CD4-positive, alpha-beta T cell treated with Interleukin-6 for 4 hours (primary cell): ENCODE measurements at places on chromosomes 4 and X.

GRCh38 chrX:129984111-129984958, 1.9 kb downstream of the BCORL1 start:
- DNase-seq, result peak; percentile 62

DNA sequence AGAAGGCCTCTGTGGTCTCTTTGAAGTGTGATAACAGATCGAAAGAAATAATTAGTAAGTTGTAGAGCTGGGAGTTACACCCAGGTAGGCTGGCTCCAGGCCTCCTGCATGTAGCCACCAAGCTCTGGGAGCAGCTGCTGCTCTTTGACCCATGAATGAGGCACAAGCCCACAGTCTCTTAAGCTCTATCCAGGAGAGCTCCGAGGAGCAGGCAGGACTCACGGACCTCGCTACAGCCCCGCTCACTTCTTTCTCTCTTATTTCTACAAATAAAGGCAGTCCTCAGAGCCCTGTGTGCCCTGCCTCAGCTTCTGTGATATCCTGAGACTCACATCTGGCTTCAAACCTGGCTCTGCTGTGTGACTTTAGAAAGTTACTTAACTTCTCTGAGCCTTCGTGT, 86.9 kb downstream of the EVC start:
- no peak for DNase-seq

DNA sequence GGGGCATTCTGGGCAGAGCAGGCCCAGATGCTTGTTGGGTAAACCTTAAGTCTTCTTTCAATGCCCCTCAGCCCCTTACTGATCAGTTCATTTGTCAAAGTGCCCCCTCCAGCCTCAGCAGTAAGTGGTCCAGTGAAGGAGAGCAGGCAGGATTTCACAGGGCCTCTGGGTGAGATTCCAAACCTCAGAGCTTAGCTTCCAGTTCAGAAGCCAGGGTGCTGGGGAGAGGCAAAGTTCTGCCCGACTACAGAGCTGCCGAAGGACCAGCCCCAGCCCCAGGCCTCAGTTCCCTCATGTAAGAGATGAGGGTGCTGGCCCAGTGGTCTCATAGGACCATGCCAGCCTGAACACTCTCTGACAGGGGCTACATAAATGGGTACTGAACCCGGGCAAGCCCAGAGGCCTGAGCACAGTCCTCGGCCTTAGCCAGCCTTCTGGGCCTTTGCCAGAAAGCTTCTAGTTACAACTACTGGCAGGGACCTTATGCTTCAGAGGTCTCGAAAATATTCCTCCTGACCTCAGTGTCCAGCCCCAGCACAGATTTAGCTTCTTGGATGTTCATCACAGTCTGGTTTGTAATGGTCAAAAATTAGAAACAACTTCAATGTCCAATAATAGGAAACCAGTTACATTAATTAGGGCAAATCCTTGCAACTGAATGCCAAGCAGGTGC, 851 bp upstream of the RIPPLY1 start:
- DNase-seq, result no peak

DNA sequence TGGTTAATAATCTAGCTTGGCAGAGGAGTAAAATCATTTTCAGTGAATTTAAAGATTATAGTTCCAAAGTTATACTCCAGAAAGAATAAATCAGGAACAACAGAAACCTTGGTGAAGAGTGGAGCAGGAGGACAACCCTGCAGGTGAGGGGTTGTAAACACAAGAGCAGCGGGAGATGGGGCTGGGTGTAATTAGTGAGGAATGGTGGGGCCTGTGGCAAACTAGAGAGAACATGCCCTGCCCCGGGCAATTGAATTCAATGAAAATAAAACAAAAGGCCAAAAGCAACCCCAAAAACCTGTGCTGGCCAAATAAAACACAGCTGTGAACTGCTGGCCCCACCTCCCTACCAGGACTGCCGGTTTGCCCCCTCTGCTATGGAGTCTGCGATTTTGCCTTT, 325.2 kb downstream of the NR3C2 start:
- no peak for DNase-seq

- DNase-seq, result peak; percentile 54
Measured at GRCh38 chr4:15778289-15779241, at the start of gene CD38. CD38 (plus strand) TSS chr4:15778328; CDS start chr4:15778415, 87 bp downstream.

- no peak for DNase-seq
Measured at GRCh38 chr4:6114601-6115000, 85.7 kb downstream of the JAKMIP1 start.

GRCh38 chr4:79904331-79904730, 168.7 kb downstream of the ANTXR2 start:
- no peak for DNase-seq

DNA sequence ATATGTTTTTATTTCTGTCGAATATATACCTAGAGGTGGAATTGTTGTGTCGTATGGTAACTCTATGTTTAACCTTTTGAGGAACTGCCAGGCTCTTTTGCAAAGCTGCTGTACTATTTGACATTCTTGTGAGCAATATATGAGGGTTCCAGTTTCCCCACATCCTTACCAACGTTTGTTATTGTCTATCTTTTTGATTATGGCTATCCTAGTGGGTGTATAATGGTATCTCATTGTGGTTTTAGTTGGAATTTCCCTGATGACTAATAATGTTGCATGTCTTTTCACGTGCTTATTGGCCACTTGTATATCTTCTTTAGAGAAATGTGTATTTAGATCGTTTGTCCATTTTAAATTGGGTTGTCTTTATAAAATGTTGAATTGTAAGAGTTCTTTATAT, 24.5 kb downstream of the REPS2 start:
- DNase-seq, result no peak

- no peak for DNase-seq
Measured at GRCh38 chrX:67780694-67781109, 236.9 kb downstream of the AR start.

- no peak for DNase-seq
Measured at GRCh38 chrX:261167-261918, 19.8 kb upstream of the PLCXD1 start.

DNA sequence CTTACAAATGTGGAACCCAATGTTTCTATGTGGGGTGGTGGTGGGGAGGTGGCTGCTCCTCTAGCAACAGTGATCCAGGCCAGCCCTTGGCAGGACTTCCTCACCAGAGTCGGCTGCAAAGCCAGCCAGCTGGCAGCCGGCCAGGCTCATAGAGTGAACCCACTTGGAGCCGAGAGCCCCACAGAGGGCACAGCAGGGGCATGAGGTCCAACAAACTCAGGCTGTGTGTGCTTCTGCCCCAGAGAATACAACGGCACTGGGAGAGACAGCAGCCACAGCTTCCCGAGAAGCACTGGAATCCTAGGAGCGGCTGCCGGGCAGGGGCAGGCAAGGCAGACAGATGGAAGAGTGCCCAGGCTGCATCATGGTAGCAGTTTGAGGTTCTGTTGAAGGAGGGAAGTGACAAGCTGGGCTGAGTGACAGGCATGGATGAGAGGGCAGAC, 23.5 kb upstream of the SOWAHD start:
- DNase-seq, result no peak

DNA sequence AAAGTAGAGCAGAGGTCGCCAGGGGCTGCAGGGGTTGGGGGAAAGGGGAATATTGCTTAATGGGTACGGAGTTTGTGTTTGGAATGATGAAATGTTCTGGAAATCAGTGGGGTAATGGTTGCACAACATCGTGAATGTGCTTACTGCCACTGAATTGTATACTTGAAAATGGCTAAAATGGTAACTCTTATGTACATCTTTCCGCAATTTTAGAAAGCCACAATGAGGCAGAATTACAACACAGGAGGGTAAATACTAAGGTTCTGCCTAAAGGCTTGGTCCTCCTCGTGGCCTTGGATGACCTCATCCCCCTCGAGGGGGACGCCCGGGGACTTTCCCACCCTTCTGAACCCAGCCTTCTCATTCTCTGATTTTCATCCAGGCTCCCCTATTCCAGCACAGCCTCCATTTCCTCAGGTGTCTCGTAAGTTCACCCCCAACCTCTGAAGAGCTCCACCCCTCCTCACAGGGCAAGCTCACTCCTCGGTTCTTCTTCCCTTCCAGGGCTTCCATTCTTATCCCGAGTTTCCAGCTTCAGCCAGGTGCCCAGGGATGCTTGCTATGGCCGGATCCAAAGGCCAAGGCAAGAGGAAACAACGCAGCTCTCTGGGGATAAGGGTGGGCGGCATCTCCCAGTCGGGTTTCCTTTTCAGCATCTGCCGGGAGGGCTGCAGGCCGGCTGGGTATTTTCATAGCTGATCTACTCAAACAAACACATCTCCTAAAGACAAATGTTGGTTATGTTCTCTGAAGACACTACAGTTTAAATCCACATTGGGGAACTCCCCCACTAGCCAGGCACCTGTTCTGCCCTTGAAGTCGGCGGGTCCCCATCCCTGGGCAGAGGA, 71.3 kb upstream of the ACSL1 start:
- no peak for DNase-seq

GRCh38 chr4:1367936-1368289, 20.9 kb downstream of the UVSSA start:
- DNase-seq, result no peak

GRCh38 chr4:38084877-38085711, 124.9 kb downstream of the PTTG2 start:
- DNase-seq, result no peak

DNA sequence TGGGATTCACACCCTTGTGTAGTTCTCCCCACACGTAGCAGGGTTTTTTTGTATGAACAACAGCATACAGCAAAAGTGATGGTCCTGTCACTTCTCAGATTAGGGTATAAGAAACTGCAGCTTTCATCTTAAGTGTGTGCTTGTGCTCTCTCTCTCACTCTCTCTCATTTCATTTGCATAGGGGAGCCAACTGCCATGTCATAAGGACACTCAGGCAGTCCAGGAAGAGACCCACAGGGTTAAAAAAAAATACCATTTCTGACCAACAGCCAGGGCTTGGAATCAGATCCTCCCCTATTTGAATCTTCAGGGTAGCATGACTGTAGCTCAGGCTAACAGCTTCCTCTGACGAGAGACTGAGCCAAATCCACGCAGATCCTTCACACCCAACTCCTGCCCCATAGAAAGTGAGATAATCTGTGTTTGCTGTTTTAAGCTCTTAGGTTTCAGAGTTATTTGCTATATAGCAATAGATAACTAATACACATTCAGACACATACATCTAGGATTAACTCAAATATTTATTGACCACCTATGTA, 331.2 kb downstream of the PAPSS1 start:
- no peak for DNase-seq

GRCh38 chr4:17704020-17704650, 77.3 kb downstream of the FAM184B start:
- no peak for DNase-seq

DNA sequence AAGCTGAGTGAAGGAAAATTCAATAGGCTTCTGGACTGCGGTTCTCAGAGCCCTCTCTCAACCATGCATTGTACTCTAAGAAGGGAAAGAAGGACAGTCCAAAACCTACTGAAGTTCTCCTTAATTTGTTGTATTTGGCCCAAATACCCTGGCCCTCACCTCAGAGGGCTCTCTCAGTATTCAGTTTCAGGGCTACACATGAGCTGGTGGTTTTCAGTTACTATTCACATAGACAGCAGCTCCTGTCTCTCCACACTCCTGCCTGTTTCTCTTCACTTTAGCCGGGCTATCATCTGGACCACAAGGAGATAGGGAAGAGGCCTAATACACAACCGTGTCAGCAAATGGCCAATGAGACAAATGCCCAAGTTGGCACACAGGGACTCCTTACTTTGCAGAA, 66.0 kb downstream of the ATG4A start:
- no peak for DNase-seq

DNA sequence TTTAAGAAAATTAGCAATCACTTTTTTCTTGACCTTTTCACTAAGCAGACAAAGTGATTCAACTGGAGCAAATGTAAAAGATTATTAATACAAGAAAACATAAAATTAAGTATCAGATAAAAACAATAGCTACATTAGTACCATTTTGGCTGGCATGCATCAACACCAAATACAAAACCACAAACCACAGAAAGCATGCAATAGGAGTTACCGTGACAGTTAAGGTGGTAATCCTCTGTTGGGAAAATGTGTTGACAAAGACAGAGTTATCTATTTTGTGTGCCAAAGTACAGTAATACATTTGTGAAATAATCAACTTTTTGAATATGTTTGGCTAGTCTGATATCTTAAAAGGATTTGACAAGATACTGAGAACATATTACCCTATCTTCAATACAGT, 89.8 kb upstream of the ETNPPL start:
- DNase-seq, result no peak

DNA sequence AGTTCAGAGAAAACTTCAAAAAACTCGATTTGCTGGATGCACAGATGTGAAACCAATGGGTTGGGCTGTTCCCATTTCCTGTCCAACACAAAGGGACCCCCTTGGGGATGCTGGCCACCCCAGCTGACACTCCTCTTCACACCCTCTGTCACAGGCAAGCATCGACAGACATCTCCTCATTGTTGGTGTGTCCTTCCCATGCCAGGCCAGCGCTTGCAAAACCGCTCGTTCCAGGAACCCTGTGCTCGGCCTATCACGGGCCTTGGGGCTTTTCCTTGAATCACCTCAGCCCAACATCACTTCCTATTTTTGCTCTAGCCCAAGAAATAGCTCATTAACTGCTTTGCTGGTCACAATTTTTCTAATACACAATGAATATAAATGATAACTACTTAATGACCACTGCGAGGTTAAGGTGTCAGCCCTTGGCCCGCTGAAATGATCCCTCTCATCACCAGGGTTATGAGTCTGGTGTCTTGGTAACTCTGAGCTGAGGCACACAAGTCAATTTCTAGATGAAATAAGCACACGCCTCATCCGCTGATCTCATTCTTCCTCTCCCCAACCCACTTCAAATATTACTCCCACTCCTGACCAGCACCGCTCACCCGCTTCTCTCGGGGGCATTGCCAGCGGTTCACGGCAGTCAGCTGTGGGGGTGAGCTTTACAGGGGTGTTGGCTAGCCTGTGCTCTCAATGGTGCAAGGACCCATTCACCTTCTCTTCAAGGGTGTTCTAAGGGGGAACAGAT, 32.3 kb downstream of the BCOR start:
- peak; percentile 35 for DNase-seq

GRCh38 chrX:132592880-132593279, 104.0 kb upstream of the MBNL3 start:
- no peak for DNase-seq

GRCh38 chr4:184453365-184454160, 20.8 kb downstream of the IRF2 start:
- peak; percentile 60 for DNase-seq

- no peak for DNase-seq
Measured at GRCh38 chr4:4843635-4844291, 15.7 kb upstream of the MSX1 start.

- DNase-seq, result peak; percentile 23
Measured at GRCh38 chr4:98642991-98643426, 15.4 kb downstream of the TSPAN5 start.

DNA sequence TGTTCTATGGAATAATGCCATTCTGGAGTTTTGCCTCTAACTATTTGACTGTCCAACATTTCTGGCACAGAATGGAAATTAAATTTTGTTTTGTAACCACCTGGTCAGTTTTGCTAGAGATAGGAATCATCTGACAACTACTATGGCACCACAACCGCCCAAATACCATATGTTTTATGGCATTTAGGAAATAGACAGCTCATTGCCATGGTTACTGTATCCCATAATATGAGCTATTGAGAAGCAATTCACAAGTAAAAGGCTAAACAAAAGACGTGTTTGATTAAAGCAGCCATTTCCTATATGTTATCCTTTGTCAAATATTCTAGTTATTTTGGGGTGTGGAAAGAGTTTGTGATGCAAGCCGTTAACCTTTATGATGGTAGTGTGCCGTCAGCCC, 1105.3 kb upstream of the LCORL start:
- DNase-seq, result no peak
